IPS-NIHi11 (cell line): ENCODE measurements at places on chromosomes 1 and 21.

DNA sequence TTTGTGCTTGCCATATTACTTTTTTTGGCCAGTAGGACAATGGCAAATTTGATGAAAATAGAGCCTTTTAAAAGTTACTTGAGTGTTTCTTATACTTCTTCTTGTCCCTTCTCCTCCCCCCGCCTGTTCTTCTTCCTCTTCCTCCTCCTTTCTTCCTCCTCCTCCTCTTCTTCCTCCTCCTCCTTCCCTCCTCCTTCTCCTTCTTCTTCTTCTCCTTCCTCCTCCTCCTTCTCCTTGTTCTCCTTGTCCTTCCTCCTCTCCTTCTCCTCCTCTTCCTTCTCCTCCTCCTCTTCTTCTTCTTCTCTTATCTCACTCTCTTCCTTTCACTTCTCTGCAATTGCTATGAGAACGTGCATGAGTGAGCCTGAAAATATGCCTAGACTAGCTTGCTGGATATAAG lies 466.2 kb upstream of the NR5A2 start:
- no peak for DNase-seq

DNA sequence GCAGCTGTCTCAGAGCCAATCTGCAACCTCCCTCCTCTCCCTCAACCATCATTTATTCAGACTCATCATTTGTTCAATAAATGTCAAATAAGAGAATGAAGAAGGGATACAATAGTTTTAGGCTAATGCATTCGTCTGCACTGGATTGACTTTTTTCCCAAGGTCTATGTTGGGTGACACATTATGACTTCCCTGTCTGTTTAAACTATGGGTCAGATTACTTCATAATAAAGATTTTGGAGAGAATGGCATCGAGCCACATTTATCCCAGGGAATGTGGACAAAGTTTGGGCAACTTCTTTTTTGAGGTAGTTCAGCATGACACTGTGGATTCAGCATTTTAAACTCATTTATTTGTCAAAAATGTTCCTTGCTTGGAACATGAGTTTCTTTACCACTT lies 107.4 kb upstream of the ADGRL2 start:
- no peak for DNase-seq

- peak; percentile 21 for DNase-seq
Observed at GRCh38 chr21:21973806-21974205, 975.6 kb downstream of the NCAM2 start.

- DNase-seq, result no peak
Observed at GRCh38 chr1:39907528-39908453, 6.1 kb upstream of the MYCL start.

DNA sequence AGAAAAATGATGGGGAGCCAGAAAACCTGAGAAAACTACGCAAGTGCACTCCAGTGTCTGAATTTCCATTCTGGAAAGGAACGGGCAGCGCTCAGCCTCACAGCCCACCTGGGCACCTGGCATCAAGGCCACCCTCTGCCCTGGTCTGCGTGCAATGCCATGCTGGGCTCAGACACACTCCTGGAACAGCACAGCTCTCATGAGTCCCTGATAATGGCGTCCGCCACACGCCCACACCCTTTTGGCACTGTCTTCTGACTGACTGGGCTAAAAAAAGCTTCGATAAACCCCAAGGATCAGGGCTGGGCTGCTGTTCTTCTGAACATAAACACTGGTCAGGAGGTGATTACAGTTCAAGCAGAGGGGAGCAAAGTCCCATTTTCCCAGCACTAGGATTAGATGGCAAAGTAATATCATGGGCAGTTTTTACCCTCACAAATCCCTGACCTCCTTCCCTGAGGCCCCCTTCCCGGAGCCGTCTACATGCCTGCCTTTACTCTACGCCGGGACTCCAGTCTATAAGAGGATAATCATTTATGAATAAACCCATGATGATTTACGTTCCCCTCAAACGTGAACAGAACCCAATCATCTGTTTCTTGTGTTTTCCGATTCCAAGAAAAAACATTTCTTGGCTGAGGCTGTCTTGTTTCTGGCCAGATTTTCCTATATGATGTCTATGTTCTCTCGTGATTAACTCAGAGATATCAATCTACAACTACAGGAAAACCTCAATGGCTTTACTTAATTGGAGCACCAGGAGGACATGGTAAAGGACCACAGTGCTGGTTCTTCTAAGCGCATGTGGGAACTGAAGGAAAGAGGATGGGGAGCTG lies 22.6 kb downstream of the RCAN1 start:
- DNase-seq, result no peak

GRCh38 chr1:33153650-33154049 lies 28.2 kb downstream of the TRIM62 start:
- DNase-seq, result no peak

DNA sequence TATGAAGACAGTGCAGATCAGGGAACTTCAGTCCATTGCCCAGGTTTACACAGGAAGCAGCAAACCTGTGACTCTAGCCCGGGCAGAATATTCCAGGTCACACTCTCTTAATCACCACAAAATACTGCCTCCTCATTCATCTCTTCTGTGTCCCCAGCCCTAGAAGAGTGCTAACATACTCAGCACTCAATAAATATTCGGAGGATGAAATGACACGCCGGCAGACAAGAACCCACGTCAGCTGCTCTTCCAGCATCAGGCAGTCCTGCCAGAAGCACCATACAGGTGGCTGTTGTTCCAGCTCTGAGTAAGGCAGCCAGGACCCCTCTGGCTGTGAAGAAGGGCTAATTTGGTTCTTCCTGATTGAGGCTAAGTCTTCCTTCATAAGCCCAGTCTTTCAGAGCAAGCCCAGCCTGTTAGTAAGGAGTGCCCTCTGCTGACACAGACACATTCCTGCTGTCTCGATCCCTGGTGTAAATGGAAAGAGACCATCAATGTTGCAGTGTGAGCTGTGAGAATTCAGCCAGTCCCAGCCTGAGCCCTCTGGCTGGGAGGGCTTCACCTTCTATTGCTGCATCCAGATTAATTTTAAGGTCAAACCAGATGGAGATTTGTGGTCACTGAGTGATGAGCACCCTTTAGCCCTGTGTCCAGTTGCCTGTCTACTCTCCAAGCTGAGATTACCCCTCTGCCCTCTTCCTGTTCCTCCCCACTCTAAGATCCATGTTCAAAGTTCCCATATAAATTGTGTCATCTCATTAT lies 45.0 kb upstream of the KIRREL1 start:
- DNase-seq, result peak; percentile 43

DNA sequence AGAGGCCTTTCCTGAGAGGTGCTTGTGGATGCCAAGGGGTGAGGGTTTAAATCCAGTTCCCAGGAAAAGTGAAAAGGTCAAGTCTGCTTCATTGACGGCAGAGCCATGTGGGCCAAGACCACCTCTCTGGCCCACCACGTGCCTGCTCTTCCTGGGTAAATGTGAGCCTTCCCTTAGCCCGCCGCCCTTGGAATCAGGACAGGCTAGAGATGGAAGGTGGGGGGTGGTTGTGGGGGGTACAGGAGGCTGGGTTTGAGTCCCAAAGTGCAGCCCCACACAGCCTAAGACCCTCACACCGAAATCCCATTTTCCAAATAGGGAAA lies 104.4 kb downstream of the EPHB2 start:
- DNase-seq, result no peak

DNA sequence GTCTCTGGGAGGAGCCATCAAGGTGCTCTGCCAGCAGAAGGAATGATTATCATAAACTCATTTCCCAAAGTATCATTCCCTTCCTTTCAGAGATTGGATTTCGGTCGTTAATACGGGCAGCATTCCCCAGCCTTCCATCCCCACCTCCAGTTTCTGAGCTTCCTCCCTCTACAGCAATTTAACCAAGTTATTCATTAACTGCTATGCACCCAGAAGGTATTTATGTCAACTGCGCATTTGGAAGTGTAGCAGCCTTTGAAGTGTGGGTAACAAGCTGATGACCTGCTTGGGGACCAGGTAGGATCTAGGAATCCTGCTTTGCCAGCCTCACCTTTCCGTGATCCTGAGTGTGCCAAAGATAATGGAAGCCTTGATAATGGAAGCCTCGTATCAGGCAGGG lies 172.4 kb upstream of the IGSF21 start:
- no peak for DNase-seq
